HFFc6 (cell line): ENCODE measurements at places on chromosomes 12 and 14.

GRCh38 chr12:42962384-42962783, 372.8 kb upstream of the PRICKLE1 start:
- DNase-seq = no peak
- peaks cover 45% of the 10 kb centered on the region for H3K4me1 ChIP-seq
- H3K27me3 ChIP-seq = no peaks in the 10 kb centered on the region
- H3K27ac ChIP-seq = no peak overlapping the region
- H3K4me3 ChIP-seq = no peak overlapping the region

DNA sequence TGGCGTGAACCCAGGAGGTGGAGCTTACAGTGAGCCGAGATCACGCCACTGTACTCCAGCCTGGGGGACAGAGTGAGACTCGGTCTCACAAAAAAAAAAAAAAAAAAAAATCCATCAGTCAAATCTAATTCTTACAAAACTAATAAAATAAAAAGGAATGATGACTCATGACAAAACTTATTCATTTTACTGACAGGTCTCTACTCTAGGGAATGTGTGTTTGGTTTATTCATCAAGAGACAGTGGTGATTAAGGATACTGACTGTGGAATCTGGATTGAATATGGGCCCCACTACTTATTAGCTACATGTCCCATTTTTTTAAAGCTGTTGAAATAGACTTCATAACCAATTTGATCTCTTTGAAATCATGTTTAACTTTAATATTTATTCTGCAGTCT, 29.3 kb upstream of the GAS2L3 start:
- H3K27ac ChIP-seq = no peak overlapping the region
- no peak overlapping the region for H3K4me3 ChIP-seq
- H3K36me3 ChIP-seq = no peaks in the 10 kb centered on the region
- no peak for DNase-seq

- H3K27me3 ChIP-seq = no peaks in the 10 kb centered on the region; the same call in 1 of the 2 replicates
- no peaks in the 10 kb centered on the region for H3K36me3 ChIP-seq
- no peak for DNase-seq
- H3K27ac ChIP-seq = no peak overlapping the region
- H3K4me1 ChIP-seq = peaks cover 70% of the 10 kb centered on the region
- no peak overlapping the region for H3K4me3 ChIP-seq
These were observed 90.1 kb downstream of the NUAK1 start for GRCh38 chr12:106048676-106049075.

DNA sequence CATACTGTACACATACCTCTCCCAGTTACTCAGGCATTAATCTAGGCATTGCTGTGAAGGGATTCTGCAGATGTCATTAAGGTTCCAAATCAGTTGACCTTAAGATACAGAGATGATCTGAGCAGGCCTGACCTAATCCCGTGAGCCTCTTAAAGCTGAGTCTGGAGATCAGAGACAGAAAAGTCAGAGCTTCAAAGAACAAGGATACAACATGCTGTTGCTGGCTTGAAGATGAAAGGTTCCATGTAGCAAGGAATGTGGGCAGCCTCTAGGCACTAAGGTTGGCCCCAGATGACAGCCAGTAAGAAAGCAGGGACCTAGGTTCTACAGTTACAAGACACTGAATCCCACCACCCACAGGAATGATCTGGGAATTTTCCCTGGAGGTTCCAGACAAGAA, 81.1 kb downstream of the MAP1LC3B2 start:
- no peak overlapping the region for H3K27ac ChIP-seq
- H3K36me3 ChIP-seq = no peaks in the 10 kb centered on the region
- no peaks in the 10 kb centered on the region for H3K4me1 ChIP-seq
- no peak overlapping the region for H3K4me3 ChIP-seq

- no peaks in the 10 kb centered on the region for H3K4me1 ChIP-seq
- no peaks in the 10 kb centered on the region; the same call in 1 of the 2 replicates for H3K36me3 ChIP-seq
- H3K27me3 ChIP-seq = no peaks in the 10 kb centered on the region
- no peak overlapping the region for H3K4me3 ChIP-seq
These were observed 547 bp upstream of the OR4K15 start for GRCh38 chr14:19974844-19975243.

GRCh38 chr12:75921622-75922289, 109.8 kb downstream of the PHLDA1 start:
- peak overlapping the region; percentile 22; the same call in 1 of the 2 replicates for H3K4me3 ChIP-seq
- peaks cover 13% of the 10 kb centered on the region for H3K4me1 ChIP-seq

DNA sequence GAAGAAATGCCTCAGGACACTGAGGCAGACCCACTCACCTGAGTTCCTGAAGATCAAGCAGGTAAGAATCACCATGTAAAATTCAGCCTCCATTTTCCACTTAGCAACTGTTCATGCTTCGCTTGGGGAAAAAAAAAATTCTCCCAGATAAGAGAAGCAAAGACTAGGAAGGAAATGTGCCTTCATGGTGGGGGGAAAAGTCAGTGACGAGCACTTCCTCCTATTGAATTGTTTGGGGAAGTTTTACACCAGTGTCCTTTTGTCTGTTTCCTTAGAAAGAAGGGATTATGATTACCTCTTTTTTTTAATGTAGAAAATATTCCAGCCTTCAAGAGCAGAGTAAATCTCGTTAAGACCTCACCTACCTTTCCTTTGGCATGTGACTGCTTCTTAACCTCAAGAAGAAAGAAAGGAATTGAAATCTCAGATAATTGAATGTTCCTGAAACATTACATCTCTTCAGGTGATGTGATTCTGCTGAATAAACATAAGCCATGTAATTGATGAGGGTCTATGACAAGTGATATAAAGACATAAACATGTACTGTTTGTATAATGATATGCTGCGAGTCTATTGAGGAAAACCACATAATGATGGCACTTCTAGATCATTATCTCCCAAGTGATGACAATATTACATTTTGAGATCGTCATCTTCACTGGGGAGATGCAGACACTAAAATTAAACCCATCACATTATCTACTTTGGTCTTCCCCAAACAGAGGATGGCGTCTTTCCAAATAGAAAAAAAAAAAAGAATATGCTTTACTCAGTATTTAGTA, at the start of gene PTPRB:
TSS of gene PTPRB (minus strand) at position 127 of the 783 bp plus-strand sequence. CDS start at position 93, 34 bp downstream.
- no peak within 1 kb of the TSS for H3K27ac ChIP-seq
- DNase-seq = no peak
- peaks cover 35% of the 10 kb centered on the region for H3K4me1 ChIP-seq
- peaks cover 7% of the 10 kb centered on the region; the same call in 1 of the 2 replicates for H3K36me3 ChIP-seq
- no peak within 1 kb of the TSS for H3K4me3 ChIP-seq

DNA sequence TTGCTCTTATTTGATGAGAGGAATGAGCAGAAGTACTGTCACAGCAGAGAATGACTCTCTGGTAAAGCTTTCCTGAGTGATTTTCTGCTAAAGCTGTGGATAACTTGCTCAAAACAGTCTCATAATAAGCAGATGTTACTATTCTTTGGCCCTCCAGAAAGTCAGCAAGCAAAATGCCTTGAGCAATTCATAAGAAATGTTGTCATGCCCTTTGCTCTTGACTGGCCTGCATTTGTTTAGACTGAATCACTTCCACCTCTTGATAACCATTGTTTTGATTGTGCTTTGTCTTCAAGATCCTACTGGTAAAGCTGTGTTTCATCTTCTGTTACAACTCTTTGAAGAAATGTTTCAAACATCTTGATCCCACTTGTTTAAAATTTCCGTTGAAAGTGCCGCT, 457.9 kb upstream of the FOXG1 start:
- H3K36me3 ChIP-seq = no peaks in the 10 kb centered on the region
- H3K27ac ChIP-seq = no peak overlapping the region
- H3K4me3 ChIP-seq = no peak overlapping the region
- no peaks in the 10 kb centered on the region for H3K4me1 ChIP-seq
- DNase-seq = no peak

- H3K36me3 ChIP-seq = no peaks in the 10 kb centered on the region
- H3K4me3 ChIP-seq = no peak overlapping the region
- no peaks in the 10 kb centered on the region for H3K4me1 ChIP-seq
- no peak overlapping the region for H3K27ac ChIP-seq
These were observed 48.0 kb upstream of the RIMBP2 start for GRCh38 chr12:130764073-130764472.

- H3K36me3 ChIP-seq = peaks cover 9% of the 10 kb centered on the region
- peaks cover 17% of the 10 kb centered on the region for H3K4me1 ChIP-seq
- DNase-seq = no peak
These were observed 32.7 kb upstream of the SOCS2 start for GRCh38 chr12:93539821-93540220.

- H3K4me3 ChIP-seq = no peak overlapping the region; the same call in 1 of the 2 replicates
- H3K27ac ChIP-seq = 0 out of 2 replicates have a peak overlapping the region, but pooled peaks have one; percentile 22
- peaks cover 23% of the 10 kb centered on the region for H3K4me1 ChIP-seq
- H3K36me3 ChIP-seq = no peaks in the 10 kb centered on the region
- DNase-seq = peak; percentile 54
These were observed 75.2 kb downstream of the PITPNM2 start for GRCh38 chr12:123075646-123076171.

- H3K4me1 ChIP-seq = peaks cover 81% of the 10 kb centered on the region
- peak overlapping the region; percentile 20 for H3K27ac ChIP-seq
- H3K27me3 ChIP-seq = no peaks in the 10 kb centered on the region
These were observed 41.6 kb downstream of the SCN8A start for GRCh38 chr12:51632623-51633022.

- peaks cover 27% of the 10 kb centered on the region for H3K4me1 ChIP-seq
- no peak overlapping the region for H3K27ac ChIP-seq
- H3K4me3 ChIP-seq = no peak overlapping the region
- H3K27me3 ChIP-seq = peaks cover 3% of the 10 kb centered on the region
- peak; percentile 20 for DNase-seq
These were observed 11.1 kb upstream of the ETV6 start for GRCh38 chr12:11638315-11638916.

GRCh38 chr12:57258977-57259970, 8.3 kb upstream of the STAC3 start:
- H3K4me3 ChIP-seq = no peak overlapping the region
- no peaks in the 10 kb centered on the region for H3K27me3 ChIP-seq
- no peak for DNase-seq
- H3K27ac ChIP-seq = no peak overlapping the region

- H3K4me3 ChIP-seq = peak overlapping the region; percentile 11; the same call in 1 of the 2 replicates
- H3K27ac ChIP-seq = no peak overlapping the region
- peaks cover 13% of the 10 kb centered on the region for H3K4me1 ChIP-seq
- H3K36me3 ChIP-seq = no peaks in the 10 kb centered on the region
- H3K27me3 ChIP-seq = no peaks in the 10 kb centered on the region
- peak; percentile 92 for DNase-seq
These were observed 8.7 kb upstream of the GPR19 start for GRCh38 chr12:12704593-12705230.

GRCh38 chr12:116393255-116393654, 115.8 kb upstream of the MED13L start:
- H3K27ac ChIP-seq = no peak overlapping the region
- no peak overlapping the region for H3K4me3 ChIP-seq

DNA sequence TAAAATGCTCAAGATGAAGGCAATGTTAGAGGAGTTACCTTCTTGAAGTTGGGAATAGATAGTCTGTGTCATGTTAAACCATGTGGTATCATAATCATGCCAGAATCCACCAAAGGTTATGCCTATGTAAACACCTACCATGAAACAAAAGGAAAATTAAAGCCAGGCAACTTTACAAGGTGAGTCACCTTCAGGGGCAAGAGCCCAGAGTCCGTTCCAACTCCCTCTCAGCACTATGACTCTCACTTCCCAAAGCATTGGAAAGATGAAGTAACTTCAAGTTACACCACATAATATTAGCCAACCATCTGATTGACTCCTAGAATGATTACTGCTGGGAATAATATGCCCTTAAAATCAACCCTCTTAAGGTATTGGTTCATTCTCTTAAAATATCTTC, 38.5 kb downstream of the CATSPERB start:
- H3K4me3 ChIP-seq = no peak overlapping the region
- H3K27me3 ChIP-seq = no peaks in the 10 kb centered on the region
- H3K36me3 ChIP-seq = no peaks in the 10 kb centered on the region
- no peak overlapping the region for H3K27ac ChIP-seq
- no peak for DNase-seq

DNA sequence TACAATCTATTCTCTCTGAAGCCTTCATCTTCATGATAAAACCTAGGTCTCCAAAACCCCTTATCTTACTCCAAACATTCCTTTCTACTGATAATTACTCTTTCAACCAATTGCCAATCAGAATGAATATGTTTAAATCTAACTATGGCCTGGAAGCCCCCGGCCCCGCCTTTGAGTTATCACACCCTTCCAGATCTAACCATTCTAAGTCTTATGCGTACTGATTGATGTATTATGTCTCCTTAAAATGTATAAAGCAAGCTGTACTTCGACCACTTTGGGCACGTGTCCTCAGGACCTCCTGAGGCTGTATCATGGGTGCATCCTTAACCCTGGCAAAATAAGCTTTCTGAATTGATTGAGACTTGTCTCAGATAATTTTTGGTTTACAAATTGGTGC, 14.4 kb downstream of the PABPN1 start:
- H3K27me3 ChIP-seq = peaks cover 9% of the 10 kb centered on the region
- H3K4me1 ChIP-seq = no peaks in the 10 kb centered on the region
- H3K36me3 ChIP-seq = peaks cover 5% of the 10 kb centered on the region; the same call in 1 of the 2 replicates

GRCh38 chr14:105283028-105283427, 17.8 kb downstream of the BRF1 start:
- H3K27ac ChIP-seq = no peak overlapping the region
- no peaks in the 10 kb centered on the region for H3K27me3 ChIP-seq
- no peak overlapping the region for H3K4me3 ChIP-seq
- no peak for DNase-seq

DNA sequence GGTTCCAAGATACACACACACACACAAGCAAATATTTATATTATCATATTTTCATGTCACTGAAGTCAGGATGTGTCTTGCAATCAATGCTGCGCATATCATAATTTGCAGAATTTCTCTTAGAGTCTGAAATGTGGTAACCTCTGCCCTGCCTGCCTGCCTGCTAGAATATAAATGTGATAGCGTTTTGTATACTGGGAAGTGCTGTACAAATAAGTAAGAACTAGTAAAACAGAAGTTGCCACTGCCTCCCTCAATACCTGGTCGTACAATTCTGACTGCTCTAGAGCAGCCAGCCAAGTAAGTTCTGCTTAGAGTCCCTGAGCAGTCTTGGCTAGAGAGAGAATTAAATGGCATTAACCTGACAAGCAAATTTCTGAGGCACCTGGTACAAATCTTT, 83.9 kb upstream of the NTF3 start:
- no peak for DNase-seq
- peaks cover 7% of the 10 kb centered on the region for H3K27me3 ChIP-seq
- no peaks in the 10 kb centered on the region for H3K36me3 ChIP-seq
- no peaks in the 10 kb centered on the region for H3K4me1 ChIP-seq
- no peak overlapping the region for H3K4me3 ChIP-seq

DNA sequence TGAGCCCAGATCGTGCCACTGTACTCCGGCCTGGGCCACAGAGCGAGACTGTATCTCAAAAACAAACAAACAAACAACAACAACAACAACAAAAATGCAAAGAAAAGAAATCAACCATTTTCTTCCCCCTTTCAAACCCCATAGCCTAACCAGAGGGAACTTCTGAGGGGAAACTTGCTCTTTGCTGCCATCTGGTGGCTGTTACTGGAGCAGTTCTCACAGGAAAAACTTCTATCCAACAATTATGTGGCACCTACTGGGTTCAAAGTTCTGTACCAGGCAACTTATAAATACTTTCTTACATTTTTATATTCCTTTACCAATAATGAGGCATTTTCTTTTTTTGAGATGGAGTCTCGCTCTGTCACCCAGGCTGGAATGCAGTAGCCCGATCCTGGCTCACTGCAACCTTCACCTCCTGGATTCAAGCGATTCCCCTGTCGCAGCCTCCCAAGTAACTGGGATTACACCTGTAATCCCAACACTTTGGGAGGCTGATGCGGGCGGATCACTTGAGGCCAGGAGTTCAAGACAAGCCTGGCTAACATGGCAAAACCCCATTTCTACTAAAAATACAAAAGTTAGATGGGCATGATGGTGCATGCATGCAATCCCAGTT, 50.9 kb upstream of the BICDL1 start:
- H3K4me3 ChIP-seq = no peak overlapping the region
- H3K4me1 ChIP-seq = peaks cover 12% of the 10 kb centered on the region
- no peak overlapping the region for H3K27ac ChIP-seq
- H3K27me3 ChIP-seq = peaks cover 15% of the 10 kb centered on the region
- DNase-seq = peak; percentile 30
